ENCODE measurements at places on chromosomes 2 and 18.

DNA sequence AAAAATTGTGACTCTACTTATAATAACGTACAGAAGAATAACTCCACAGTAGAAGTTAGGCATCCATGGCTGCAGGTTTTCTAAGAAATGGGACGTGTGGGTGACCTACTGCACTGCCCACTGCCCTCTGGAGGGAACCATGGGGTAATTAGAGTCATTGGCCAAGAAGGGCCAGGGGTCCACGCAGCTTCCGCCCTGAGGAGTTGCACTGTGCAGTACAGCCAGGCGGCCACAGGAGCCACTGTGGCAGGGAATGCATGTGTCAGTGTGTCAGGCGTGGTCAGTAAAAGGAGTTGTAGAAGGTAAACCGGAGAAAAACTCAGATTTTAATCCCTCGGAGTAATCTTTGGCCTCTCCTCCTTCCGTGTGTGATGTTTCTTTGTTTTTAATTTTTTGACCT lies 24.8 kb downstream of the NCK2 start:
- no peak for DNase-seq

- no peak for DNase-seq
Measured at GRCh38 chr2:36411962-36412444, 56.4 kb downstream of the CRIM1 start.

- no peak for DNase-seq
Measured at GRCh38 chr2:146413086-146413610, 1431.7 kb upstream of the ACVR2A start.

GRCh38 chr2:28681158-28681571 lies 70.5 kb upstream of the PPP1CB start:
- DNase-seq: peak; percentile 20

Measured in CD4-positive, alpha-beta T cell (primary cell).